ENCODE measurements at places on chromosomes 6 and 20. TPM values are rescaled to one million over a fixed set of nuclear protein-coding genes. Genes with fewer than 3 reads are reported as not detected.

GSTA1 gene
- 26.7 TPM for total RNA-seq

EYA2 gene
- total RNA-seq = 15.4 TPM

SLC12A5 gene
- total RNA-seq = not detected

ARMH2 gene
- total RNA-seq = not detected

SCUBE3 gene
- total RNA-seq = 29.5 TPM

TSPO2 gene
- total RNA-seq = not detected

OVOL2 gene
- total RNA-seq = not detected

Measured in ascending aorta (tissue), 2 donors.